ENCODE measurements at places on chromosomes 11 and 22. TPM values are rescaled to one million over a fixed set of nuclear protein-coding genes. Genes with fewer than 3 reads are reported as not detected.

The TBC1D10A gene
- total RNA-seq, result 4.0 TPM

The RBMXL2 gene
- not detected for total RNA-seq

The TRIM51 gene
- total RNA-seq, result not detected

The OR5I1 gene
- total RNA-seq, result not detected

GRCh38 chr11:44305026-44305469 is 4.9 kb downstream of the ALX4 start:
- no peak for DNase-seq

DNA sequence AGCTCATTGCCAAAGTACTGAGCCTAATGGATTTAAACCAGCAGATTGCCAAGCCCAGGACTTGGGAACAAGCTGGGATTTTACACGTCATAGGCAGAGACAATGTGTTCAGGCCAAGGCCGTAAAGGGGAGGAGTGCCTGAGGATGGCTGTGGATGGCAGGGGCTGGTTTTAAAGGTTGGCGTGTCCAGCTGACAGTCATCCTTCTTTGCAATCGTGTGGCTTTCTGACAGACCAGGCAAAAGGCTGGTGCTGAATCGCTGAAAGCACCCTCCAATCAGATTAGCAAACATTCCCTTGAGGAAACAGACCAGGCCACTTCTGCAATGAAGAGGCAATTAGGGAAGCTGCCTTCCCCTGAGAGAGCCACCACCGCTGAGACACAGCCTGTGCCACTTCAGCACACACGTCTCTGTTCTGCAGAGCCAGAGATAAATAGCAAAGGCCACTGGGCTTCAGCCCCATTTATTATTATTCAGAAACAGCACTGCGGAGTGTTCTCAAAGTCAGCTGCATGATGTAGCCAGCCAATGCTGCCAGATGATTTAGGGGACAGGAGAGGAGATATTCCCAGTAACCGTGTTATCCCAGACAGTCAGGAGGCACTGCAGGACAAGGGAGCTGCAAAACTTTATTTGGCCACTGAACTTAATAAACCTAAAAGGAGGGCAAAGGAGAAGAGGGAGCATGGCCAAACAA is 54.2 kb upstream of the CSNK2A3 start:
- DNase-seq, result no peak

GRCh38 chr11:121257289-121257688 is 35.3 kb upstream of the SC5D start:
- DNase-seq, result no peak

GRCh38 chr22:43998679-43999264 is 25.3 kb upstream of the PARVB start:
- no peak for DNase-seq

GRCh38 chr22:30843245-30843644 is 125.3 kb downstream of the MORC2 start:
- no peak for DNase-seq

- DNase-seq, result no peak
Measured at GRCh38 chr11:38824573-38824972, 2226.5 kb upstream of the RAG2 start.

DNA sequence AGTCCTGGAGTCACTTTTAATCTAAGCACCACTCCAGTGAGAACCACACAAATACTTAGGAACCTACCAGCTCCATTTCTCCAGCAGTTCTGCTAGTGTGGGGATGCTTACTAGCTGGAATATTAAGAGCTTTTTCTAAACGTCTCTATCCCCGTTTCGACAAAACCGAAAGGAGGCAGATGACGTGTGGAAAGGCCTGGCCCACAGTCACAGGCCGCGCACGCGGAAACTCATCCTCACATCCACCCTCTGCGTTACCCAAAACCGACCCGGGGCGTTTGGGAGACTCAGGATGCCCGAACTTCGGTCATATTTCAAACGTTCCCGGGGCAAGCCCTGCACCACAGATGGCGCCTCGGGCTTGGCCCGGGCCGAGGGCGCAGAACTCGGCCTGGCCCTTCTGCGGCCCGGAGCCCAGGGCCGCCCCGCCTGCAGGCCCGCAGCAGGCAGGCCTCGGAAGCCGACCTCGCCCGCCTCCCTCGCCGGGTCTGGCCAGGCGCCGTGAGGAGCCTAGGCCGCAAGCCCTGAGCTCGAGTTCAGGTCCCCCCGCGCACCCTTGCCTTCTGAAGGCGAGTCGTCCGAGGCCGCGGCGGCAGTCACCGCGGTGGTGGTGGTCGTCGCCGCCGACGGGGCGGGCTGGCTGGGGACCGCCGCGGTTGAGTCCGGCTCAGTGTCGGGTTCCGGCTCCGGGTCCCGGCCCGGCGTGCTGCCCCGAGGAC is 473 bp downstream of the FNBP4 start:
- peak; percentile 66 for DNase-seq

DNA sequence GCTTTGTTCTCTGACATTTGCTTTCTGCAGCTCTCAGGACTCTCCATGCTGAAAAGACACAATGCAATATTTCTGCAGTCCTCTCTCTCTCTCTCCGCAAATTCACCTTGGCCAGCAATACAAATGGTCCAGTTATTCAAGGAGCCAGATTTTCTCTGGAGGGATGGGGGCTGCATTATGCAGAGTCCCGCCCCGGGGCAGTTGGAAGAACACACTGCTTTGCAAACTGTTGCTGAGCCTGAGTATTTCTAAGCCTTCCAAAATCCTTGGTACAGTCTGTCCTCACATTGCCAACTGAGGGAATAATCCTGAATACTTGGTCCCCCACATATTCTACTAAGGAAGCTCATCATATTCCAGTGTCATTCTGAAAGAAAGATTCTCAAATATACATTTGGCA is 94.3 kb upstream of the ZC3H12C start:
- DNase-seq, result no peak

GRCh38 chr22:43159484-43160178 is 8.3 kb downstream of the TSPO start:
- peak; percentile 68 for DNase-seq

DNA sequence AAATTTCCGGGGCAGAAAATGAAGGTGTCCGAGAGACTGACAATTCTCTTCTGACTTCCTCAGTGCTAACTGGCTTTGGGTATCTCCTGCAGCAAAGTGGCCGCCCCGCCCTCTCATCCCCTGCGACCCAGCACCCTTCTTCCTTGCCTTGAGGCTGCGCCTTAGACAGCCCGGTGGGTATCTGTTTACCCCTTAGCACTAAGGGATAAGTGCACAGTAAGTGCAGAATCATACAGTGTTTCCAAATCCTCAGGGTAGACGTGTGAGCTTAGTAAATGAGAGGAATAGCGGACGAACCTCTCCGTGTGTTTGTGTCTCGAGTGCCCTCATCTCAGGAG is 368 bp upstream of the CHORDC1 start:
- no peak for DNase-seq

- no peak for DNase-seq
Measured at GRCh38 chr22:45312415-45312814, 2.7 kb downstream of the FAM118A start.

DNA sequence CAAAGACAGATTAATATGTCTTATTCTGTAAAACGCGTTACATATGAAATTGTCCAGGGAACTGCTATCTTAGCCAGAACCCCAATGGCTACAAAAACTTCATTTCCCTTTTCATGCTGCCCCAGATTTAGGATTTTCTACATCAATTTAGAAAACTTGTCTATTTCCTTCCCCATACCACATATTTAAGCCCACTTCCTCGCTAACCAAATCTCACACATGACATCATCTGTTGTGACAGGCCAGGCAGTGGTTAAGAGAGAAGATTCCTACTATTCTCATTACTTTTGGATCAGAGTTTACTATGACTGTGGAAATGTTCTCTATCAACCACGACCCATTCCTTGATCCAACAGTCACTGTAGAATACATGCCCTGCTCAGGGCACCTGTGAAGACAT is 15.9 kb downstream of the CCDC82 start:
- no peak for DNase-seq

Measured in pancreas (tissue), 10 donors.